Activated CD8-positive, alpha-beta memory T cell treated with anti-CD3 and anti-CD28 coated beads for 1 hour (primary cell): ENCODE measurements at places on chromosomes 1 and 21.
A peak's percentile ranks its signal among the peaks of the same experiment; 100 is the strongest.

- no peak for DNase-seq
Observed at GRCh38 chr1:94068096-94068998, 52.6 kb downstream of the ABCA4 start.

GRCh38 chr1:100354971-100355394, 2.7 kb downstream of the CDC14A start:
- DNase-seq: no peak

GRCh38 chr1:156815307-156815826, 1.3 kb downstream of the SH2D2A start:
- no peak for DNase-seq

DNA sequence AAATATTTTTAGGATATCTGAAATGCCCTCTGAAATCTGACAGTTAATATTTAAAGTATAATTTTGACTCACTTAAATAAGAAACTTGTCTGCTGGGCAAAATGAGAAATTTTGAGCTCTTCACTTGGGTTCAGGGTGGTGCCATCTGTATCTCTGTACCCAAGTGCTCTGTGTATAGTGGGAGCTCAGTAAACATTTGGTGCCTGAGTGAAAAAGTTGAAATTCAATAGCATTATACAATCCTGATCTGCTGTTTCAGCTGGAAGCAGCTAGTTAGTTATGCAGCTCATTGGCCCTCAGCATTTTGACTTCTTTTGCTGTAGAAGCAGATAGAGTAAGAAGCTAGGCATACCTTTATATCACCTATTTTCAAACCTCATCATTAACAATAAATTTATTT, 73.3 kb downstream of the RPE65 start:
- no peak for DNase-seq

DNA sequence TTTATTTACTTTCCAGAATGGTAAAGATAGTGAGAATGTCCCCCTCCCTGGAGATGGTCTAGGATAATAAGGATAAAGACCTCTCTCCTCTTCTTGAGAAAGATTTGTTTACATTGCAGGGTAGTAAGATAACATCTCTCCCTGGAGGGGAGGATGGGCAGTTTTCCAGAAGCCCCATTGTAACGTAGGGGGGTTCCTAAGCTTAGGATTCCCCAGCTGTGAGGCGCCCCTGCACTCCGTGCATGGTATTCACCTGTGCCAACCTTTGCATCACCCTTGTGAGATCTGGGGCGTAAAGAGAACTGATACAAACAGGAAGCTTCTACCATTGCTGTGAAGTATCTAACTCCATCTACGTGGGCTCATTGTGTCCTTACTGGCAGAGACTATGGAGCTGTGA, 148.7 kb upstream of the DNAH14 start:
- no peak for DNase-seq

GRCh38 chr1:21368515-21369289, 71.2 kb upstream of the NBPF3 start:
- DNase-seq: peak; percentile 44

- no peak for DNase-seq
Observed at GRCh38 chr1:153475282-153475681, 14.8 kb upstream of the S100A7 start.

- DNase-seq: no peak
Observed at GRCh38 chr1:230892018-230892491, 23.7 kb upstream of the C1orf198 start.

- no peak for DNase-seq
Observed at GRCh38 chr1:92877792-92878191, 46.0 kb downstream of the RPL5 start.

GRCh38 chr1:86247597-86248279, 91.2 kb upstream of the COL24A1 start:
- no peak for DNase-seq

GRCh38 chr1:64891448-64891825, 74.9 kb downstream of the JAK1 start:
- no peak for DNase-seq

DNA sequence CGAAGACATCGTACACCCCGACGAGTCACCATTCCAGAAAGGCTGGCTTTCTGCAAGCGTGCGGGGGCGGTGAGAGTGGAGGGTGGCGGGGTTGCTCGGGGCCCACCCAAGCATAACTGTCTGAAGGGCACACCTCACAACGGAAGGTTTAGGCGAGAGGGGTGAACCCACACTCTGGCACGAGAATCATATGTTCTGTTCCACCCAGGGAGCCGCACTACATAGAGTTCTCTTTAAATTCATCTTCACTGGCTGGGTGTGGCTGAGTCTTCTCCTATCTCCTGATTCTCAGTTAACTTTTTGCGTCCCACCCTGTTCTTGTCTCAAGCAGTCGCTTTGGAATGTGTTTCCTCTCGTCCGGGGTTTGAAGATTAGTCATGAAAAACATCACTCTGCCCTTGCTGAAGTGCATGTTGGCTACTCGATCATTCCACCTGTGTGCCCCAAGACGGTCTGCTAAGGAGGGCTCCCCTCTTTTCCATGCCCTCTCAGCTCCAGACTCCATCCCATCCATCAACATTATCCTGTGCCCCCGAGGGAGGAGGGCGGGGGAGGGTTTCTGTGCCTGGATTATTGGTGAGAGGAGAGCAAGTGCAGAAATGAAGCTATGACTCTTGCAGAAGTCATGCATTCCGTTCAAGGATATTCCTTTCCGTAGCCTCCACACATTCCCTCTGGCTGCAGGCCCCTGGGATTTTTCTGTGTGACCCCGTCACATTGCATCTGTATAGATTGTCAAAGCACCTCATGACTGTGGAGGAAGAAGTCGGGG, 53.5 kb upstream of the CD34 start:
- no peak for DNase-seq

DNA sequence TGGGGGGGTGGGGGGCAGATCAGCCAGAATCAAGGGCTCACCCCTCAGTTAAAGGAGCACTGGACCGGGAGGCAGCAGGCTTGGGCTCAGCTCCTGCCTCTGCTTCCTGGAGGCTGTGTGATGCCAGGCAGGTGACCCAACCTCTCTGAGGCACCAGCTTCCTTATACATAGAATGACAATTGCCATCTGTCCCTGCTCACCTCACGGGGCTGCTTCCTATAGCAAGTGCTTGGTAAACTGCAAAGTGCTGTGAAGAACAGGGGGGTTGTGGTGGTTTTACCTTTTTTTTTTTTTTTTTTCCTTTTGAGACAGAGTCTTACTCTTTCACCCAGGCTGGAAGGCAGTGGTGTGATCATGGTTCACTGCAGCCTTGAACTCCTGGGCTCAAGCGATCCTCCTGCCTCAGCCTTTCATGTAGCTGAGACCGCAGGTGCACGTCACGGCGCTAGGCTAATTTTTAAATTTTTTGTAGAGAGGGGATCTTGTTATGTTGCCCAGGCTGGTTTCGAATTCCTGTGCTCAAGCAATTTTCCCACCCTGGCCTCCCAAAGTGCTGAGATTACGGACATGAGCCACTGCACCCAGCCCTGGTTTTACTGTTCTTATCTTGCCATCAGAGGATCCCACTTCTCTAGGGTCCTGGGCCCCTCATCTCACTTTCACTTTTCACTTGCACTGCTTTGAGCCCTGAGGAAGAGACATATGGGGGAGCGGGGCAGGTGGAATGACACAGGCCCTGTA, 11.6 kb downstream of the KCNQ4 start:
- DNase-seq: no peak

DNA sequence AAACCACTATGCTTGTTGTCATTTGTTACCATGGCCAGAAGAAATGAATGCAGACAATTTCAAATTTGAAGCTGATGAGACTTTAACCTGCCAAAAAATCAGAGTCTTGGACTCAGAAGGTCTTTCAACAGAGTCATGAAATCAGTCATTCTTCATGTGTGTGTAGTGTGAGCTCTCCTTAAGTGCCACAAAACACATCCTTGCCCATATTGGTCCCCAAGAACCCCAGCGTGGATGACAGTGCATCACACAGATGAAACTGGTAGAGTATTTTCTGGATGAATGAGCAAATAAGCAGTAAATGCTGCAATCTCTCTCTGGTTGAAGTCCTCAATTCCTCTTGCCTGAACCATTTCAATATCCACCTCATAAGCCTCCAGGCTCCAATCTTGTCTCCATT, 28.7 kb upstream of the ETS2 start:
- DNase-seq: no peak

- DNase-seq: no peak
Observed at GRCh38 chr1:18963968-18964367, 7.5 kb upstream of the IFFO2 start.

GRCh38 chr1:243844186-243844585, 5.9 kb downstream of the AKT3 start:
- DNase-seq: no peak

GRCh38 chr1:109959974-109960744, 24.4 kb upstream of the AHCYL1 start:
- DNase-seq: no peak

DNA sequence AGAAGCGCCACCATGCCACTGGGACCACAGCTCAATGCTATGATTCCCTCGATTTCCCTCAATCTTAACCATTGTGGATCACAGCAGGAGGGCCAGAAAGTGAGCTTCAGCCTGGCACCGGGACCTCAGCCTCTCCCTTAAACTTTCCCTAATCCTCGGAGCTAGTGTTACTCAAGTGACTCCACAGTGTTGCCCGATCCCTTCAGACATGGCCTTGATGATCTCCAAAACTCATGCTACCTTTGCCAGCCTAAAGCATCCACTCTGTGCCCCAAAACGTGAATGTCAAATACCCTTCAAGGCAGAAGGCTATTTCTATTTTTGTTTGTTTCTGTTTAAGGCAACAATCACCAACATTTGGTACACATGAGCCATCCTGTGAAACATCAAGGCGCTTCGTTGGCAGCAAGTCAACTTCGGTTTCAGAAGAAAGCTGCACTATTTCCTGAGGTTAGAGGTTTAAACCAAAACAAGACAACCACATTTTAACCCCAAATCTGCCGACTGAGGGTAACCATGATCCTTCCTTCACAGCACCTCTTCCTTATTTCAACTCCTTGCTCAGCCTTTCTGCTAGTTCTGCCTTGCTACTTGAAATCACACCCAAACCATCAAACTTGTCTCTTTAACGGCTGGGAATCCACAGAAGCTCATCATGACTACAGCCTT, 94.4 kb upstream of the KRTAP19-8 start:
- peak; percentile 30 for DNase-seq

DNA sequence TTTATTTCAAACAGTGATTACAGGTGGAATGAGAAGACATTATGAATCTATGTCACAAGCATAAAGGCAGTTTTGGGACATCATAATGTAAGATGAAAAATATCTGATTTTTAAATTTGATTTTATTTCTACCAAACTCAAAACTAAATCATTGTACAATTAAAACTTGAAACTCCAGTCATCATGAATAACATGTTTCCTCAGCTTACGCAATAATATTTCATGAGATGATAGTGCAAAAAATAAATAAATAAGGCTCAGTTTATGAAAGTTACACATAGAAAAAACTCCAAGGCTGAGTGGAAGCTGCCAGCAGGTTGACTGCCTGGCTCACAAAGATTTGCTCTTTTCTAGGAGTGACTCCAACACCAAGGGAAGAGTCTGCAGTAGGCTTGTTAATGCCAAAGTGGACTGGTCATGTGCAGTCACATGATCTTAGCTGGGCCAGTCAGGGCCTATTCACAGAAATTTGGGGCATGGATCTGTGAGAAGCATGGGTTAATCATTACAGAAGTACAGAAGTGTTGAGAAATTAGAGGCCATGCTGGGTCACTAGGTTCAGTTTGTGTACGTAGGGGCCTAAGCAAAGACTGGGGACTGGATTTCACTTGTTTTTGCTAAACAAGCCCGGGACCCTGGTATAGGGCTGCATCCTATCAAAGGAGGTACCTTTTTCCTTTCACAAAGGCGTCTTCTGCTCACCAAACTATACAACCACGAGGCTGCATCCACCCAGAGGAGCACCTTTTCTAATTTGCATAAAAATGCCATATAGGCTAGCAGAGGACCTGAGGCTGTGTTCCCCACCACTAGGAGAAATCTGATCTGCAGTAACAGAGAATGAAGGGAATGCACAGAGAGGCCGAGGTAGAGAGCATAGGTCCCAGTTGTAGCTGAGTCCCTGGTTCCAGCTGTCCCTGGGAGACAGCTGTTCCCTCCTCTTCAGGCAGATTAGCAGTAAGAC, 4.9 kb upstream of the ABCA4 start:
- DNase-seq: no peak

DNA sequence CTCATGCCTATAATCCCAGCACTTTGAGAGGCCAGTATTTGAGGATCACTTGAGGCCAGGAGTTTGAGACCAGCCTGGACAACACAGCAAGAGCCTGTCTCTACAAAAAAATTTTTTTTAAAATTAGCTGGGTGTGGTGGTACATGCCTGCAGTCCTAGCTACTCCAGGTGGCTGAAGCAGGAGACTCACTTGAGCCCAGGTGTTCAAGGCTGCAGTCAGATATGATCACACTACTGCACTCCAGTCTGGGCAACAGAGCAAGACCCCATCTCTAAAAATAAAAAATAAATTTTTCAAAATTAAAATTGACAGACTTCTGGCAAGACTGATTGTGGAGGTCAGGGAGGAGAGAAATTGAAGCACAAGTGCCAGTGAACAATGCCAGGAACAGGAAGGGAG, 60.8 kb downstream of the ST3GAL3 start:
- DNase-seq: no peak

DNA sequence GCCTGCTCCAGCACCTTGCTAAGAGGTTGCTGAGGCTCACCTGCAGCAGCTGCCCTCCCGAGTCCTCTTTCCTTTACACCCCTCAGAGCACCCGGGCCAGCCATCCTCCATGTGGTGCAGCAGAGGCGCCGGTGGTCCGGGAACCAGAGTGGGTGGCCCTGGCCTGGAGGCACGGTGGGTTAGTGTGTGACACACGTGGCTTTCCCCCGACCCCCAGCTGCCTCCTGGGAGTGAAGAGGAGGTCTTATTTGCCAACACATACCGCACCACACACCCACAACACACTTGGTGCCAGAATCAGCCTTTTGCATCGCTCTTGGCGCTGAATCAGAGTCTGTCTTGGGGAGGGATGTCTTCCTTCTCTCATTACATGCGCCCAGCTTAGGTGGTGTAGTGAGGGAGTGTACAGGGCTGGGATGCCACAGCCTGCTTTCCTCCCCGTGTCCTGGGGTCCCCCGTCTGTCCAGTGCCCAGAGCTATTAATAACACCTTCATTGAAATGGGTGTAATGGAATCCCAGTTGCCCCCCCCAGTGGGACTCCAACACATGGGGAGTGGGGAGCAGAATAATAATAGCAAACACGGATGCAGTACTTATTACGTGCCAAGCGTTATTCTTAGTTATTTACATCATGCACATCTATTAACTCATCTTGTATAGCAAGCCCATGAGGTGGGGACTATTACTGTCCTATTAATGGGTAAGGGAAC, 38.2 kb downstream of the MAPKAPK2 start:
- DNase-seq: no peak

DNA sequence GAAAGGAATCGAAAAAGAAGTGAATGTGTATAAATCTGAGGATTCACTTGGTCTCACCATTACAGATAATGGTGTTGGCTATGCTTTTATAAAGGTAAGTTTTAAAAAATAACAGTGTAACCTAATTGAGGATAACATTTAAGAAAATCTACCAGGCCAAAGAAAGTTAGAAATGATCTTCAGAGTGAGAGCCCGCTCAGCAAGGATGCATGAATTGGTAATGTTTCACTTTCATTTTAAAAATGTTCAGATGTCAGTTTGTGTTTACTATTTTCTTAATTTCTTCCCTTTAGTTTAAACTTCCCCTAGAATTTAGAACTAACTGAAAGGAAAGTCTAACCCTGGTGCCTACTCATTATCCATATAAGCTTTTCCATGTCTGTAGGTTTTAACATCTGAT, 35.0 kb downstream of the GIPC2 start:
- DNase-seq: no peak
